Stimulated activated CD4-positive, alpha-beta T cell treated with anti-CD3 and anti-CD28 coated beads, Interleukin-1b, Interleukin-23, amount 100 ng/mL, for 48 hours (primary cell): ENCODE measurements at places on chromosomes 1 and 21.

GRCh38 chr21:38350684-38351083 is 93.9 kb downstream of the KCNJ15 start:
- no peak for DNase-seq

GRCh38 chr1:53592521-53592982 is 133.4 kb downstream of the DMRTB1 start:
- no peak for DNase-seq

DNA sequence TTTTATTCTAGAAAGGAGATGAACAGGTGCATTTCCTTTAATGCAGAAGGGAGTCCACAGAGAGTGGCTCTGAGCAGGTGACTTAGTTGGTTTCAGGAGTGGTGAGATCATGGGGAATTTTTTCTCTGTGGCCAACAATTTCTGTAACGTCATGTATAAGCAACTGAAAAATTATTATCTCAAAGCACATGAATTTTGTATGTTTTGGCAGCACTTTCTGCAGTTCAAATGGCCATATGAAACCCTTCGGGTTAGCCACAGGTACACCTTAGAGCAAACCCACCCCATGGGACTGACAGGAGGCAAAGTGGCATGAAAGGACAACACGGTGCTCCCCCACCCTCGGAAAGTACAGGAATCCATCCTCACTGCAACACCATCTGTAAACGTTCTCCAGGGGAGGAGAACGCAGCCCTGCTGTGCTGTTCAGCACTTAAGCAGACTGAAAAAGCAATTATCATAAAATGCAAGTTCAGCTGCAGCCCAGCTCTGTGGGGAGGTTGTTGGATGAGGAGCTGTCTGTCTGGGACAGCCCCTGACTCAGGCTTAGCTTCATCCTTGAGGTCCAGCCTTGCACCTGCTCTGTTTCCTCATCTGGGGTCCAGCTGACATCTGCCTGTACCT is 55.8 kb upstream of the CLDN14 start:
- DNase-seq = no peak

DNA sequence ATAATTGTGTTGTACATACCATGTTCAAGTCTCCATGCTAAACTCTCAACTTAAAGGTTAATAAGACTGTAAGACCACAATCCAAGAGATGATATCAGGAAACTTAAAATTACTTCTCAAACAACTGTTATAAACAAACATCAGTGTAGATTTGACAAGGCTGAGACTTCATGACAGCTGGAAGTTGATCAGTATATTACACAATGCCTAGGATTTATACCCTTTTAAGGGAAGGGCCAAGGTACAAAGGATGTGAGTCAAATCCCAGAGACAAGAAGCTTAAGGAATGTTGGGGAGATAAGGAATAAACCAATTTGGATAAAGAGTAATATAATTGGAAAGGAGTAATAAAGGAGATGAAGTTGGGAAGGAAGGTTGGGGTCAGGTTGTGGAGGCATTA is 98.8 kb downstream of the LBR start:
- no peak for DNase-seq

DNA sequence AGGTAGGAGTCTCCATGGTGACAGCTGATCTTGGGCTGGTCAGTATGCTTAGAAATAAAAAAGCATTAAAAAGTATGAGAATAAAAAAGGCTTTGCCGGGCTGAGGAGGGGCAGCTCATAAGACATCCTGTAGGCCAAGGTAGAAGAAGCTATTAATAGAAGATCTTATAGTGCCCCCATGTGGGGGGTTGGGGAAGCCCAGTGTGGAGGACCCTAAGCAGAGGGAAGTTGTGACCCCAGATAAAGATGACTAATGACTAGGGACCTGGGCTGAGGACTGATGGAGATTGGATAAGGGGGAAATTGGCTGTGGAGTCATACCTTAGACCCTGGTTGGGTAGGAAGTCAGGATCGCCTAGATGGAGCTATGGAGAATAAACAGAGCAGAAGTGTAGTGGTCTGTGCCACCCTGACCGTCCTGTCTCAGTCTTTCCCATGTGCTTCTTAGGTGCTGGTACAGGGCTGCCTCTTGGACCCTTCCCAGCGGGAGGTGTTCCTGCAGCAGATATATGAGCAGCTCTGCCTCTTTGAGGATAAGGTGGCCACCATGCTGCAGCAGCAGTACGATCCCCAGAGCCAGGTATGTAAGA is 25.0 kb downstream of the SZT2 start:
- peak; percentile 39 for DNase-seq

- no peak for DNase-seq
These were observed 74.6 kb downstream of the MAN1C1 start for GRCh38 chr1:25691211-25691610.

DNA sequence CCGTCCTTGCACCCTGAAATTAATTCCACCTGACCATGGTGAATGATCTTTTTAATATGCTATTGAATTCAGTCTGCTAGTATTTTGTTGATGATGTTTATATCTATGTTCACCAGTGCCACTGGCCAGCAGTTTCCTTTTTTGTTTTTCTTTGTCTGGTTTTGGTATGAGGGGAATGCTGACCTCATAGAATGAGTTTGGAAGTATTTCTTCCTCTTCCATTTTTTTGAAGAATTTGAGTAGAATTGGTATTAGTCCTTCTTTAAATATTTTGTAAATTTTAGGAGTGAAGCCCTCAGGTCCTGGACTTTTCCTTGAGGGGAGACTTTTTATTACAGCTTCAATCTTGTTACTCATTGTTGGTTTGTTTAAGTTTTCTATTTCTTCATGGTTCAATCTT is 231.6 kb downstream of the MRPL39 start:
- DNase-seq = no peak

- DNase-seq = no peak
These were observed 247.0 kb downstream of the RERE start for GRCh38 chr1:8570465-8570864.

DNA sequence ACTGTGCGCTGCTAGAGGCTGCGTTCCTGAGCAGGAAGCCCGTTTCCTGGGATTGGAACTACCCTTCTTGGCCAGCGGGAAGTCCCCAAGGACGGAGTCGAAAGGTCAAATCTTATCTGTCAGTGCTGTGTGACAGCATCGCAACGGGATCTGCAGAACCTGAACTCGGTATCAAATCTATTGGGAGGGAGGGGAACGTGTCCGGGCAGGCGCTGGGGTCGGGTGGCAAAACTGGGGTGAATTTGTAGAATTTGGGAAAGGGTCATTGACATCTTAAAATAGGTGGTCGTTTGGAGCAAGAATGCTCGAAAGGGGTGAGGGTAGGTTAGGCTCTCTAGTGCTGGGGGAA is 725 bp upstream of the ARPC5 start:
- DNase-seq = no peak

DNA sequence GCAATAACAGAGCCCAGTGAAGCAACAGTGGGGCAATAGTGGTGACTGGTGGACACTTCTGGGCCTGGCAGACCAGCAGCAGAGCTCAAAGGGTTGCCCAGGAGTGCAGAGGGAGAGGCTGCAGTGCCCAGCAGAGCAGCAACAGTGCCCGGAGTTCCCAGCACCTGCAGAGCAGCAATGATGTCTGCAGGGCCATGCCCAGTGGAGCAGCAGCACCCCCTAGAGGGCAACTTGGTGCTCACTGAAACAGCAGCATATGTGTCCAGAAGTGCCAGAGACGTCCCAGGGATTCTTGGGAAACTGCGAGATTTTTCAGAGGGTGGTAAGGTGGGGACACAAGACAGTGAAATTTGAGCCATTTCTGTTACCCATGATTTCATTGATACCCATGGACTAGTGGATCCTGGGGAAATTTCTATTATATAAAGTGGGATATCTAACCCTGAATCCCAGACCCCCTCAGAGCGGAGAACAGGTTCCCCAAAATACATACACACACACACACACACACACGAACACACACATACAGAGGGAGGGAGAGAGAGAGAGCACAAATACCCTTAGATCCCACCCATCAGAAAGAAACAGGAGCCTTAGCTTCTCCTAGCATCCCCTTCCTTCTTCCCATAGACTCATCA is 156.9 kb upstream of the GJB5 start:
- DNase-seq = peak; percentile 70

GRCh38 chr1:204128464-204128963 is 23.3 kb downstream of the ETNK2 start:
- no peak for DNase-seq

GRCh38 chr1:145962157-145963102 is 1.9 kb downstream of the ANKRD34A start:
- DNase-seq = peak; percentile 33

GRCh38 chr1:173467426-173467825 is 9.7 kb upstream of the PRDX6 start:
- no peak for DNase-seq

DNA sequence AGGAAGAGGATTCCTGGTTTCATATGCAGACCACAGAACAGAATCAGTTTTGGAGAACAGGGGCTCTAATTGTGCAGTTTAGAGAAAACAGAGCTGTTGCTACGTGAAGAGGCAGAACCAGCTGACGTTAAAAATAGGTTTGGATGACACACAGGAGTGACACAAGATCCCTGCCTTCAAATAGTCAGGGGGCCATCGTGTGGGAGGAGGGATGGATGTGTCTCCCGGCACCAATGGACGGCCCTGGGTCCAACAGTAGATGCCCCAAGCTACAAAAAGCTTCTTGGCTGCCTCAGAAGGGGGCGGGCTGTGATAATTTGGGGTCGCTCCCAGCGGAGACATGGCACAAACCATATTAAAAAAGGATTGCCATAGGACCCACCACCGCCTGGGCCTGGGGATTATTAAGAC is 87.8 kb downstream of the MRPL37 start:
- no peak for DNase-seq

DNA sequence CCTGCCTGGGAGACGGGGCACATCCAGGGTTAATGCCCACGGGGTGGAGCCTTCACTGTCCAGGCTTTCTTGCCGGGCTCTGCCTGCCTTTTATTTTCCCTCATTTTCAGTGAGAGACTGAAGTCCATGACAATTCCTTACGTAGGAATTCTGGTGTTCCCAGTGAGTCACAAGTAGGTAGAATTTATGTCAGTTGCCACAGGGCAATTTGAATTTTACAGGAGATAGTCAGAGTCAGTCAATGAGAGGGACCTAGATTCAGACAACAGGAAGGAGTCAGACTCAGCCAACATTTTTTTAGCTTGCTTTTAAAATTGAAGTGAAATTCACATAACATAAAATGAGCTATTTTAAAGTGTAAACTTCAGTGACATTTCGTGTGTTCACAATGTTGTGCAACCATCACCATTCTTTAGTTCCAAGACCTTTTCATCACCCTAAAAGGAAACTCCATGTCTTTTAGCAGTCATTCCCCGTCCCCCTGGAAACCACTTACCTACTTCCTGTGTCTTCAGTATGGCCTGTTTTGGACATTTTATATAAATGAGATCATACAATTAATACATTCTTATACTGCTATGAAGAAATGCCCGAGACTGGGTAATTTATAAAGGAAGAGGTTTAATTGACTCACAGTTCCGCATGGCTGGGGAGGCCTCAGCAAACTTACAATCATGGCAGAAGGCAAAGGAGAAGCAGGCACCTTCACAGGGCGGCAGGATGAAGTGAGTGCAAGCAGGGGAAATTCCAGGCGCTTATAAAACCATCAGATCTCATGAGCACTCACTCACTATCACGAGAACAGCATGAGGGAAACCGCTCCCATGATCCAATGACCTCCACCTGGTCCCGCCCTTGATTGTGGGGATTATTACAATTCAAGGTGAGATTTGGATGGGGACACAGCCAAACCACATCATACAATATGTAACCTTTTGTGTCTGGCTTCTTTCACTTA is 14.6 kb downstream of the AJAP1 start:
- no peak for DNase-seq

- no peak for DNase-seq
These were observed 73.1 kb downstream of the UMODL1 start for GRCh38 chr21:42144221-42144620.

- no peak for DNase-seq
These were observed 9.0 kb downstream of the A3GALT2 start for GRCh38 chr1:33311706-33312412.

DNA sequence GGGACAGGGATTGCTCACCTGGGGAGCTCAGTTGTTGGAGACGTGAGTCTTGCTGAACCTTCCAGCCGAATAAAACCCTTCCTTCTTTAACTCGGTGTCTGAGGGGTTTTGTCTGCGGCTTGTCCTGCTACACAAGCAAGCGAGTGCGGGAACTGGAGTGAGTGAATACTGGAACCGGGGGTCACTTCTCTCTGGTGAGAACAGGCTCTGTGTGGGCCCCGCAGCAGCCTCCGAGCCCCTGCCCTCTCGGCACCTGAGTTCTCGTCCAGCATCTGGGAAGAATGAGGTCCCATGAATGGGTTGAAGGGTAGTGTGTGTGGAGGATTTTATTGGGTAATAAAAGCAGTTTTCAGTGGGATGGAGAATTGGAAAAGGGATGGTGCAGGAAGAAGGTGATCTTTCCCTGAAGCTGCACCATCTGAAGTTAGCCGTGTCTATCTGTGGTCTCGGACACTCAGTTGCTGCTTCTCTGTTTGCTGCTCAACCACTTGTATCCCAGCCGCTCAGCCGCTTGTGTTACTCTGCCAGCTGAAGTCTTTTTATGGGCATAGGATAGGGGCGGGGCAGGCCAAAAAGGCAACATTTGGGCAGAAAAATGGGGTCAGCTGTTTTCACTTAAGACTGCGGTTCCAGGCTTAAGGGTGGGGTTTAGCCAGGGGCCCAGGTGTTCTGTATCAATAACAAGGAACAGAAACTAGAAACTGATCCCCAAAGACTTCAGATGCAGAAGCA is 450.6 kb upstream of the CAMK1G start:
- DNase-seq = no peak

DNA sequence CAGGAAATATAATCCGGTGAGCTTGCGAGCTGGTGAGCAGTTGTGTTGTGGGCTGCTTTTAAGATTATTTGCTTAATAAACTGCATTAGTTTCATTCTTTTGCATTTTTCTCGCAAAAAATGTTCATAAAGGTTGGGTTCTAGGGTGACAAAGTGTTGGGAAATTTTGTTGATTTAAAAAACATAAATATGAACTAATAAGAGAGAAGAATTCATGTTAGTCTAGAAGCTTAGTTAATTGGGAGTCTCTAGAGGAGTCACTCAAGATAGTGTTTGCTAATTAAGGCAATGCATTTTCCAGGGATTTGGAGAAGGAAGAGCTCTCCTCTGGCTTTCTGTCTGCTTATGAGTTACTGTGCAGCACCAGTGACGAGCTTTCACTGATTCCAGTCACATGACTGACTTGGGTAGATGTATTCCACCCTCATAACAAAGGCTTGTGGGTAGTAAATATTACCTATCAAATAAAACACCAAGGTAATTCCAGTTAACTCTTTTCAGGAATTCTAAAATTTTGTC is 417.0 kb downstream of the PTBP2 start:
- DNase-seq = no peak

- no peak for DNase-seq
These were observed 29.5 kb downstream of the SZRD1 start for GRCh38 chr1:16396591-16396990.

GRCh38 chr21:29221253-29221744 is 77.4 kb upstream of the BACH1 start:
- DNase-seq = no peak

- peak; percentile 12 for DNase-seq
These were observed 1.1 kb downstream of the THEM4 start for GRCh38 chr1:151908228-151908691.
